Fibroblast of mammary gland (primary cell): ENCODE measurements at places on chromosomes 4 and X.
A peak's percentile ranks its signal among the peaks of the same experiment; 100 is the strongest.

DNA sequence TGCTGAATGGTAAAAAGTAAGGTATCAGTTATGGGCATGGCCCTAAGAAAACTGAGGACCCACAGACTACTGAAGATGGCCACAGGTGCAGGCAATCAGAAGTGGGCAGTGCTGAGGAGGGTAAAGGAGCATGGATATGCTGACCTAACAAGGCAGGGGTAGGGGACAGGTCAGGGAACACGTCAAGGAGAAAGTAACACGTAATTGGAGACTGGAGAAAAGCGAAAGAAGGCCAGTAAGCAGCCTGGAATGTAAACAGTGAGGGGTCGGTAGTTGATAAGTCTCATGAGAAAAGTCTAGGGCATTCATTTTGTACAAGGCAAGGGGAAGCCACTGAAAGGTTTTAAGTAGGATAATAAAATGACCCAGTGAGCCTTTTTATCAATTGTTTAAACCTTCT lies 153.3 kb downstream of the PRDM5 start:
- peak; percentile 75 for DNase-seq

GRCh38 chrX:14865201-14865600 lies 7.7 kb downstream of the FANCB start:
- DNase-seq: peak; percentile 7

DNA sequence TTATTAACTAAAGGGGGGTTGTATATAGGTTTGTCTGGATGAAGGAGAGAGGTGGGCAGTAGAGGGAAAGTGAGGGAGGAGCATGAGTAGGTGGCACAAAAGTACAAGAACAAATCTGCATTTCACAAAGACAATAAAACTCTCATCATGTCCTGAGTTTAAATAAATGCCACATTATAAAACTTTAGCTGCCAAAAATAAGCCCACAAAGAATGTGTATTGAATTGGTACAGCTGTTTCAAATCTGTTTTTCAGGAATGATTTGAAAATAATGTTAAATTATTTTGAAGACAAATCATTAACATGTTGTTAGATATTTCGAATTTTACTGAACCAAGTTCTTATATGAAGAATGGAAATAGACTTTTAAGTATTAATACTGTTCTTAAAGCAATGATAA lies 5.8 kb downstream of the CNKSR2 start:
- DNase-seq: no peak

DNA sequence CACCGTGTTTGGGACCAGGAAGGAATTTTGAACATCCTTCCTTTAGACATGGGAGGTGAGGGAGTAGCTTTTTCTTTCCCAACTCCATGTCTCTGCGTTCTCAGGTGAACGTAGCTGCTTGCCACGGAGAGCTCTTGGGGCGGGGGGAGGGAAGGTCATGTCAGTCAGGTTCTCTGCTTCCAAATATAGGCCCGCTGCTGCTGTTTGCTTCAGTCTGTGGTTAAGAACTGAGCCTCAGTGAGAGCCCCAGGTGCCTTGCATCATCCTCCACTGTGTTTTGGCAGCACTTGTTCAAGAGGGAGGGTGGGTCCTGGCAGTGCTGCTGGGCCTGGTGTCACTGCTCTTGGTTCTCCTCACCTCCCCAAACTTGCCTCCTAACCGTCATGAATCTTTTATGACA lies 46.5 kb downstream of the HADH start:
- DNase-seq: no peak

DNA sequence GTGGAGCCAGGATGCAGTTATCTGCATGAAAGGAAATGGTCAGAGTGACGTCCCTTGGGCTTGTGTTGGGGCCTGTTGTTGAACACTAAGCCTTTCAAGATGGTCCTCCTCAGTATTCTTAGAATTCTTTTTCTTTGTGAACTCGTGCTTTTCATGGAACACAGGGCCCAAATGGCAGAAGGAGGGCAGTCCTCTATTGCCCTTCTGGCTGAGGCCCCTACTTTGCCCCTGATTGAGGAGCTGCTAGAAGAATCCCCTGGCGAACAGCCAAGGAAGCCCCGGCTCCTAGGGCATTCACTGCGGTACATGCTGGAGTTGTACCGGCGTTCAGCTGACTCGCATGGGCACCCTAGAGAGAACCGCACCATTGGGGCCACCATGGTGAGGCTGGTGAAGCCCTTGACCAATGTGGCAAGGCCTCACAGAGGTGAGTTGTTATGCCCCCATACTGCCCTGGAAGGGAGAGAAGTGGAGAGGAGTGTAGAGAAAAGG lies at the start of gene BMP15:
BMP15 (plus strand) TSS at position 51 of the 492 bp plus-strand sequence; CDS start at position 100, 49 bp downstream.
- no peak for DNase-seq

DNA sequence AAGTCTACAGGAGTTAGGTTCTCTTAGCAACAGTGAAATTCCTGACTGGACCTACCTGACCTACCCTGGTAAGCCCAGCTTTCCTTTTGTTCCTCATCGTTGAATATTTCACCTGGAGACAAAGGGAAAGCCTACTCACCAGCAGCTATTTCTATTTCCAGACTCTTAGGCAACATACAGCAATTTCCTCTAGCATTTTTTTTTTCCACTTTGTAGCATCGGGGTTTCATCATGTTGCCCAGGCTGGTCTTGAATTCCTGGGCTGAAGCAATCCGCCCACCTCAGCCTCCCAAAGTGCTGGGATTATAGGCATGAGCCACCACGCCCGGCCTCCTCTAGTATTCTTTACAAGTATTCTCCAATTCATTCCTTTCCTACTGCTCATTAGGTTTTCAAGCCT lies 6.8 kb upstream of the S100G start:
- DNase-seq: peak; percentile 50

- no peak for DNase-seq
These were observed 81.8 kb upstream of the NAP1L5 start for GRCh38 chr4:88779431-88779830.

GRCh38 chr4:185573651-185574199 lies 38.4 kb upstream of the PDLIM3 start:
- DNase-seq: peak; percentile 79
